ENCODE measurements at places on chromosomes 3 and 15.

DNA sequence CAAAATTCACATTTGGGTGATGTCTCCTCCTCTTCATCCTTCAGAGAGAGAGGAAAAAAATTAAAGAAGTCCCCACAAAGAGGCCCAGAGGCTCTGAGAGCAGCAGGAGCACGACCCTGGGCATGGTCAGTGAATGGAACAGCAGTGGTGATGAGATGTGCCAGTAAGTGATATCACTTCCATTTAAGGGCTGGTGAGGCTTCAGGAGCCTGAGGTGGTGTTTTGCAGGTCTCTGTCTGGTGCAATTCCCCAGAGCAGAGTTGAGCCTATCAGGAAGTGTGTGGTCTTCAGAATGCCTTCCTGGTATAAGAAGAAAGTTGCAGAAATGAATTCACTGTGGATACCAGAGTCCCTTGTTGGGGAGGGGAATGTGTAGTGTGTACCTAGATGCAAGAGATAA is 21.4 kb downstream of the ERICH6 start:
- no peak for DNase-seq

DNA sequence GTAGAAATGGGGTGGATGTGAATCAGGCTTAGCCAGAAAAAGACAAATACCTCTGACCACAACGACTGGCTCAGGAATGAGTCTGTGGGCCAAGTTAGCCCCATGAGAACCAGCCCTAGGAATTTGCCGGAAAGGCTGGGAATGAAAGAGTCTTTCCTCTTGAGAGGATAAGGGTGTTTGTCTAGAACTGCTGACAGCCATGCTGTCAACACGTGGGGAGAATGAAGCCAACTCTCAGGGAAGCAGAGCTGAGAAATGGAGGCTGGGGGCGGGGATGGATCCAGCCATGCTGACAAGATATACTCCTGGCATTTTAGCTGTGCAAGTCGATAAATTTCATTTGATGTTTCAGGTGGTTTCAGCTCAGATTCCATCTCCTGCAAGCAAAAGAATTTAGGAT is 10.6 kb upstream of the SLC6A1 start:
- peak; percentile 6 for DNase-seq

- DNase-seq = peak; percentile 41
These were observed 92.4 kb downstream of the CLDN1 start for GRCh38 chr3:190229632-190230424.

GRCh38 chr15:48510976-48511375 is 134.5 kb downstream of the FBN1 start:
- DNase-seq = peak; percentile 53

GRCh38 chr3:102353805-102354204 is 81.0 kb upstream of the ZPLD1 start:
- DNase-seq = no peak

GRCh38 chr15:56051676-56052075 is 58.3 kb upstream of the NEDD4 start:
- DNase-seq = no peak

GRCh38 chr15:80950291-80951078 is 39.1 kb downstream of the MESD start:
- DNase-seq = no peak

DNA sequence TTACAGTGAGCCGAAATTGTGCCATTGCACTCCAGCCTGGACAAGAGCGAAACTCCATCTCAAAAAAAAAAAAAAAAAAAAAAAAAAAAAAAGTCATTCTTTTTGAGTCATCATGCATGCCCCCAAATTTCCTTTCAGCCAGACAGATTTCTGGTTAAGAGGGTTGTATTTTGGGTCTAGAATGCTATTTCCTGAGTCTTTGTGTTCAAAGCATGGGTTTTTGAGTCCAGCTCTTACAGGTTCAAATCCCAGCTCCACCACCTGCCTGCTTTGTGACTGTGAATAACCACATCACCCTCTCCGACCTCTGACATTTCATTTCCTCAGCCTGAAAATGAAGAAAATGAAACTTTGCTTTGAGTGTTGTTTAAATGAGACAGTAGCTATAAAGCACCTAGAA is 9.3 kb upstream of the C15orf61 start:
- peak; percentile 33 for DNase-seq

- DNase-seq = peak; percentile 81
These were observed 10.6 kb downstream of the WNT5A start for GRCh38 chr3:55476515-55476914.

- peak; percentile 90 for DNase-seq
These were observed 118.7 kb downstream of the RPL22L1 start for GRCh38 chr3:170751083-170751898.

DNA sequence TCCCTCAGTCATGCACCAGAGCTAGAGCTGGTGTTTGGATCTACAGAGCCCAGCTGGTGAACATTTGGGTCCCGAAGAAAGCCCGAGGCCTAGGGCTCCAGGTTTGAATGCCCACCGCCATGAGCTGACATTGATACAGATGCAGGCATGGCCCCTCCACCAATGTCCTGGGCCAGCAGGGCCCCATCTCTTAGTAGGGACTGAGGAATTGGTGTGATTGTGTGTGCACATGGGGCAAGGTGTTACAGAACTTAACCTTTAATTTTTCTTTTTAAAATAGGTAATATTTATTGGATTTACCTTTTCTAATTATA is 11.0 kb downstream of the PODXL2 start:
- DNase-seq = no peak

DNA sequence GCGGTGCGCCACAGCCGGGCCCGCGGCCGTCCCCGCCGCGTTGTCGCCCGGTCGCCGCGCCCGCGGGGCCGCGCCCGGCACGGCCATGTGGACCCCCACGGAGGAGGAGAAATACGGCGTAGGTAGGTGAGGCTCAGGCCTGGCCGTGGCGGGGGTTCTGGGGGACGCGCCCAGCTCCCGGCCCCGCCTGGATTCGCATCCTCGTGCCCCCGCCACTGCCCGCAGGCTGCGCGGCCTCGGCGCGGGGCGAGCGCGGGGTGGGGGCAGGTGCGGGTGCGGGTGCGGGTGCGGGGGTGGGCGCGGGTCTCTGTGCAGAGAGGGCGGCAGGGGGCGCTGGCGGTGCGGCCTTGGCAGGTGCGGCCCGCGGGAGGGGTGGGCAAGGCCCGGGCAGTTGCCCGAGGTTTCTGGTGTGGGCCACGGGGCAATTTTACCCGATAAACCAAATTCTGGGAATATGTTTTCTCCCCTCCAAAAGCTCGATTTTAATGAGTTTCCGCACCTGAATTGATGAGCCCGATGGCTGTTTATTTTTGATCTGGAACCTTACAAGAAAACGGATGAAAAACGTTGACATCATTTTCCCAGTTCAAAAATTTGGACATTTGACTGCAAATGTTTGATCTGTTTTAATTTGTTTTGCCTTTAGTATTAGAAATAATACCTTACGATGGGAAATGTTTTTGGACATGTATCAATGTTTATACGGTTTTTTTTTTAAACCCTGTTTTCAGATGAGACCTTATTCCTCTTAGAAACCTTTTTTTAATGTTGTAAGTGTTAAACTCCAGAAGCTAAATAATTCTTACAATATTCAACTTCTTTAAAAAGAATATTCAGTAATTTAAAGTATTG is 678 bp downstream of the DOCK3 start:
- peak; percentile 36 for DNase-seq

DNA sequence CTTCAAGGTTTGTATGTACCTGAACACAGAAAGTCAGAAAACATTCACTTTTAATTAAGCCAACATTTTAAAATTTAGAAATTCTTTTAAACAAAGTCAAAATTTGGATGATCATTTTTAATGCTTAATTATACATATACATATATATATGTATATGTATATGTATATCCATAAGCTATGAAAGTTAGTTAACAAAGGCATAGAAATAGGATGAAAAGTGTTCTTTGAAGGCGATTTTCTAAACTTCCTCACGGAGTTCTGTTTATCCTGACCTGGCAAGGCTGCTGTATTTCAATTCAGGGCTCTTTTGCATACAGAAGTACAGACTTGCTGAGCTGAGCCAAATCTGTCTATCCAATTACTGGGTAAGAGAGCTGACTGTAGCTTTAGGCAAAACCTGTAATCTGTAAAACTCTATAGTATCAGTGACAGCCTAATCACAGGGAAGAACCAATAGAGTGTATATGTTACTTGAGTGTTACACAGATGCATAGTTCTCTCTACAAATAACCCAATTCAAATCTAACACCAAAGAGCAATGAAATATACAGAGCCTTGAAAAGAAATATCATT is 32.1 kb upstream of the THRB start:
- no peak for DNase-seq

DNA sequence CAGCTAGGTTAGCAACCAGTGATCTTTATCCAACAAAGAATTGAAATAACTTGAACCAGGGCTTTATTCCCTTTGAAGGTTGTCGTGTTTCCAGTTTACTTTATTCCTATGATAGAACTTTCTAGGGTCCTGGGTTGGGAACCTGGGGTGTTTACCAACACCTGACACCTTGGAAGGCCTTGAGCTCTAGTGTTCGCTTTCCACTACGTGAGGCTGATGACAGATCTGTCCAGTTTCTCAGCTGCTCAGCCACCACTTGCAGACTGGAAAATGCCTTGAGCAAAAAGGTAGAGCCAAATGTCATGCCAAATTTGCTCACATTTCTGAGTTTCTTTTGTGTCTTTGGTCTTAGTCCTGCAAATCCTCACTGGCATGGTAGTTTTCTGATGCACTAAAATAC is 227.2 kb downstream of the ADAMTSL3 start:
- DNase-seq = no peak

GRCh38 chr3:72439321-72440183 is 408.7 kb downstream of the SHQ1 start:
- DNase-seq = no peak

GRCh38 chr3:2589336-2589969 is 490.8 kb downstream of the CNTN4 start:
- DNase-seq = no peak

GRCh38 chr3:126446791-126447190 is 28.9 kb downstream of the ZXDC start:
- no peak for DNase-seq

DNA sequence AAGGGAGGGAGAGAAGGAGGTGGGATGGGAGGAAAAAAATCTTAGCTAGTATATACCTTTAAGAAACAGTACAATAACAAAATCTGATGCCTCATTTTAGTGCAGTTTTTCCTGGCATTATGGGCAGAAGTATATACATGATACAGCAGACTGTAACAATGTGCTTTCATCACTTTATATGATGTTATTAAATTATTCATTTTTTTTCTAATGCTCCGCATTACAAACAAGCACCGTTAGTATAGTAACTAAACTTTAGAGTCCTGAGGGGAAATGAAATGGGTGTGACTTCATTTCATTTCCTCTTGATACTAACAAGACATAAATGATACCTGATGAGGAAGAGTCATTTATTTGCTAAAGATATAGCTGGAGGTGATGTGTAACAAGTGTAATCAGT is 325.3 kb downstream of the ZNF385D start:
- DNase-seq = no peak

DNA sequence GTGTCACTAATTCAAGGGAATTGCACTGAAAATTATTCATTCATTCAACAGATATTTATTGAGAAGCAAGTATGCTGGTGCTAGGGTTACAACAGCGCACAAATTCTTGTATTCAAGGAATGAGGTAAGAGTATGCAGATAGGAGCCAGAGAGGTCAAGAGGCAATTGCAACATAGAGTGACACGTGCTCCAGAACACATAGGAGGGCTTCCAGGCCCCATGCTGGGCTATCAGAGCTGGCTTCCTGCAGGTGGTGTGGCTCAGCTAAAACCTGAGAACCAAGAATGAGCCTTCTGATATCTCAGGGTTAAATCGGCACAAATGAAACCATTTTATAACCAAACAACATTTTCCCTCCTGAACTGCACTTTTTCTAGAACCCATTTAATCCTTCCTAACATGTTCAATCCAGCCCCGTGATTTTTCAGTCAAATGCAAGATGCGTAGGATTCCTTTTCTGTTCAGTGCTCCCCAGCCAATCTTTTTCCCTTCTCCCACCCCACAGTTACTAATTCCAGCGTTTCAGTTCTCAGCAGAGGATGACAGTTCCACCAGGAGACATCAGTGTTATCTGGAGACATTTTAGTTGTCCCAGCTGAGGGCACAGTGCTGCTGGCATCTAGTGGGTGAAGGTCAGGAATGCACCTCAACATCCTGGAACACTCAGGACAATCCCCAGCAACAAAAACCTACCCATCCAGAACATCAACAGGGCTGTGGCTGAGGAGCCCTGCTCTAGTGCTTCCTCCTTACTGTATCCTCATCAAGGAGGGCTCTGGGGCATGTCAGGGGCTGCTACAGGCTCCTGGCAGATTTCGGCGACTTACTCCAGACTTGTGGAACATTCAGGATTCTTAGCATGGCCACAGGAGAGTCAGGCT is 13.1 kb downstream of the CCR5AS start:
- DNase-seq = no peak

DNA sequence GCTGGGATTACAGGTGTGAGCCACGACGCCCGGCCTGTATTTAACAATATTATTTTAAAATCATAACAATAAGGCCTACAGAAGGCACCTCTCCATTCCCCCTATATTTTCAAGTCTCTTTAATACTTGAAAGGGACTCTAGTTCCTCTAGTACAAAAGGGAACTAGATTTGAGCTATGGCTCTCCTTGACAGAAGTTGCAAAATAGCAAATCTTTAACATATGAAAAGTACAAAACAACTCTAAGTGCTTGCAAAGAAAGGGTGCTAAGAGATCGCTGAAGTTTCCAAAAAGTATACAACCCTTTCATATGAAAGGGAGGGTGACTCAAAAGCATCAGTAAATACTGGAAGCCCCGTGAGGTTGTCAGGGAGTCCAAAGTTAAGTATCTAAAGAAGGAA is 23.8 kb downstream of the AP3S2 start:
- no peak for DNase-seq

- no peak for DNase-seq
These were observed 7.2 kb downstream of the SSUH2 start for GRCh38 chr3:8637348-8637747.

DNA sequence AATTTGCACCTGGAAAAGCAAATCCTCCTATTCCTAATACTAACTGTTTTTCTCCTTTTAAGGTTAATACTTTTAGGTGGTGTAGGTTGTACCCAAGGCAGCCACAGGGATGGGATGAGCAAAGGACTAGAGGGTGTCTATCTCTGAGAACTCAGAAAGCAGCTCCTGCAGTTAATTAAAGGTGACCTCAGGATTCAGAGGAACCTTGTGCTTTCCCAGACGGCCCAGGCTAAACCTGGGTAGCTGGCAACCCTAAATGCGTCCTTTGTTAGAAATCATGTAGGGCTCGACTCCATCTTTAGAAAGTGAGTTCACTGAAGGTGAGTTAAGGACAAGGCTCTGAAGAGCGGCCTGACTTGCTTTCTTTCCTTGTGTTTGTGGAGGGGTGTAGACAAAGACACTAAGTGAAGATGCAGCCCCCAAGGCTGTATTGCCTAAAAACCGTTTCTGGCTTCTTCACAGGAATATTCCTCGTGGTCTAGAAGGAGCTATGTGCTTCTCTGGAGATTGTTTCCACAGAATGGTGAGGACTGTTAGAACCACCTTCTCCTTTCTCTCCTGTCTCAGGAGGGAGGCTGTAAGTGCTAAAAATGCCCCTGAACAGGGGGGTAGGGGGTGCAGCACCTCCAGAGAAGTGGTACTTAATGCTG is 14.9 kb downstream of the FNDC3B start:
- DNase-seq = no peak

Data from GM23248 (cell line).